Fibroblast of the aortic adventitia (primary cell): ENCODE measurements at places on chromosomes 12 and 14. TPM values are rescaled to one million over a fixed set of nuclear protein-coding genes. Genes with fewer than 3 reads are reported as not detected.

The TUNAR gene
- total RNA-seq, result not detected in 2 replicates

The EXOC3L4 gene
- total RNA-seq, result 0.41 TPM in 1 of 2 replicates, not detected in the other

GRCh38 chr12:3977621-3978020 is 104.4 kb upstream of the PARP11 start:
- no peak for DNase-seq

The ACRBP gene
- 0.36 and 0.49 TPM in 2 replicates for total RNA-seq

- peak; percentile 30 for DNase-seq
These were observed 38.0 kb upstream of the RAP1B start for GRCh38 chr12:68572661-68573060.

- DNase-seq, result no peak
These were observed 15.0 kb upstream of the MANSC4 start for GRCh38 chr12:27794818-27795584.

GRCh38 chr14:95189367-95190132 is 32.2 kb upstream of the DICER1 start:
- no peak for DNase-seq

DNA sequence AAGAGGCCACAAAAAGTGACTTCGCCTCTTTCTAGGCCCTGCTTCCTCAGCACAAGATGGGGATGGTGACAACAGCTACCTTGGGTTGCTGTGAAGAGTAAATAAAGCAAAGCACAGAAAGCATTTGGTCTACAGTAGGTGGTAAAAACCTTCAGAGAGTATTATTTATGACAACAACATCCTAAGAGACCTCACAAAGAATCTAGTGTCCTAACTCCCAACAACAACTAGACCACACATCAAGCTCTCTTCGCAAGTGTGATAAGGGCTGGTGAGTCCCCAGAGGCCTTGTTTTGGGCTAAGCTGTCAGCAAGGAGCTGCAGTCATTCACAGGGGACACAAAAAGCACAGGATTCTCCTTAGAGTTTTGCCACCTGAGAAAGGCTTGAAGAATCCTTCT is 84.9 kb downstream of the EFCAB11 start:
- no peak for DNase-seq

The FIGNL2 gene
- 0.18 TPM in 1 of 2 replicates, not detected in the other for total RNA-seq

DNA sequence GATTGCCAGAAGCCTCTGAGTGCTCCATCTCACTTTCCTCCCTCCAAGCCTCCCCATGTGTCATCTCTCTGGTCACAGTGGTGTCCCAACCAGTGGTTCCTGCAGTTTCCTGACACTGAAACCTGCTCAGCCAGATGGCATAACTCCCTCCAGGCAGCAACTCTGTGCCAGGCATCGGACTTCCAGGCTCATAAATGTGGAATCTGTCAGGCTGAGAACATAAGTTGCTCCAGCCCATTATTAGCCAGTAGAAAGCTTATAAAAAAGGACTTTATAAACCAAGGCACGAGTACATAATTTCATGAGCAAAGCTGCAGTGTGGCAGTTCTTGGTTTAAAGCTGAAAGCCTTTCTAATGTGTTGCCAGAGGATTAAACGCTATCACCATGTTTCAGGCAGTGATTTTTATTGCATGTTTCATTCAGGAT is 194.3 kb downstream of the DACT1 start:
- DNase-seq, result peak; percentile 4
